ENCODE measurements at places on chromosomes 13 and 19.

DNA sequence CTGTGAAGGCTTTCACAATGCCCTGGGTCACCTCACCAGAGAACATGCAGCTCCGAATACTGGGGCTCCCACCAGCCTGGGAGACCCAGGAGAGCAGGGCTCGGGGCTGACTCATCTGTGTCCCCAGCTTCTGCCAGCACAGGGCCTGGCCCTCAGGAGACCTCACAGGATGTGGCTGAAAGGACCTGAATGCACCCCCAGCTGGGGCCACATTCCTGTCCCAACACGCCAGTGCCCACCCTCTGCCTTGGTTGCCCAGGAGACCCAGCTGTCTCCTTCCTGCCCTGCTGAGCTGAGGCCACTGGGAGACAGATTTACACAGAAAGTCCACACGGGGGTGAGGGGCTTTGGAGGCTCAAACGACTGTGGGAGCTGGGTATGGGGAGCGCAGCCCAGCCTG, 11.9 kb downstream of the BCAT2 start:
- DNase-seq = no peak

DNA sequence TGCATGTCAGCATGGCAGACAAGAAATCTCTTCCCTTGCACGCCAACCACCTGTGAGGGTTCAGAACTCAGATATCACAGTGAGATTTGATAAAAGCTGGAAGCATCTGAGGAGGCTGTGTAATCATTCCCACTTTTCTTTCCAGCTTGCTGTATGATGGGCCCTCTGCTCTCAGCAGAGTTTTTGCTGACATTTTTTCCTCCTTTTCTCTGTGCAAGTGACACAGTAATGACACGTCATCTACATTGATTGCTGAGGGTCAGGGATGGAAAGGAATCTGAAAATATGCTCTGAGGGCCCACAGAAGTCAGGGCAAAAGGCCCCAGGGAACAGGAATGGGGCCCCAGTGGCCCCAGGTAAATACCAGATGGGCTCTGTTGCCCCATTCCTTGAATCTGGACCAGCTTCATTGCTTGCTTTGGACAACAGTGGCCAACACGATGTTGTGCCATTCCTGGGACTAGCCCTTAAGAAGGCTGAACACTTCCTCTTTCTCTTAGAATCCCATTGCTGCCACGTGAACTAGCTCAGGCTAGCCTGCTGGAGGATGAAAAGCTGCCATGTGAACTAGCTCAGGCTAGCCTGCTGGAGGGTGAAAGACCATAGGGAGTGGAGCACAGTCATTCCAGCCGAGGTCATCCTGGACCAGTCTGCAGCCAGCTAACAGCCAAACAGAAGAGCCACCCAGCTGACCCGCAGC, 68.2 kb downstream of the CACNA1A start:
- no peak for DNase-seq

- DNase-seq = peak; percentile 85
These were observed 40.3 kb downstream of the DEDD2 start for GRCh38 chr19:42176990-42177685.

DNA sequence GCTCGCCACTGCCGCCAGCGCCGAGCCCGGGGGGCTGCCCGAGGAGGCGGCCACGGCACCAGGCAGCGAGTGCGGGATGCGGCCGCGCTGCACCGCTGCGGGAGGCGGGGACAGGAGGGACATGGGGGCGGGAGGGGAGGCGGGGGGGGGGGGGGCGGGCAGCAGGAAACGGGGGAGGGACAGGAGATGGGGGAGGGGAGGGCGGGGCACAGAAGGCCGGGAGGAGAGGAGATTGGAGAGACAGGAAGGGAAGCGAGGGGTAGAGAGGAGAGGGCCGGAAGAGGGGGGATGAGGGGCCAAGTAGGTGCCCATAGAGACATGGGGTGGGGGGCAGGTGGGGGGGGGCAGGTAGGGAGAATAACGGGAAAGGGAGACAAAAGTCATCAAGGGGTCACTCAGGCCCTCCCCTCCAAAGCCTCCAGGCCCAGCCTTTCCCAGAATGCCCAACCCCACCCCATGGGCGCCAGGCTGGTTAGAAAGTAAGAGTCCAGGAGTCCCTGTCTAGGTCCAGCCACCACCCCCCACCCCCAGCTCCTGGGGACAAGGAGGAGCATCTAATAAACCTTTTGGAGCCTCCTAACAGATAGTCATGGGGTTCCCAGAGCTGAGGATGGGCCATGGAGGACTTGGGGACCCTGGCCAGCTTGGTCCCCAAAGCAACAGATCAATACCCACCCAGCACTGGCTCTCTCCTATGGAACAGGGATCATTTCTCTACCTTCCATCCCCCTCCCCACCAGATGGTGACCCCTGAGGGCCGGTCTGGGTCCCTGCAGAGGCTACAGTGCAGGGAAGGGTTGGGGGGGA, 9.5 kb downstream of the NR2F6 start:
- DNase-seq = no peak

DNA sequence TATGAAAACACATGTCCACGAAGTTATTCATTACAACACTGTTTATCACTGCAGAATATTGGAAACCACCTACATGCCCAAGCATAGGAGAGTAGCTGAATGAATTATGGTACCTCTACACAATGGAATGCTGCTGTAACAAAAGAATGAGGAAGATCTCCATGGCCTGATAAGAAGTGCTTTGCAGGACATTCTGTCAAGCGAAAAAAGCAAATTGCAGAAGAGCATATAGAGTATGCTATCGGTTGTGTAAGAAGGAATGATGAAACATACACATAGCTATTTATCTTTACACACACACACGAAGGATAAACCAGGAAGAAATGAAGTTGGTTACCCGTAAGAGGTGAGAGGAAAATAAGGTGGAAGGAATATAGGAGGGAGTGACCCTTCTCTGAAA, 37.5 kb upstream of the CEACAM20 start:
- DNase-seq = no peak

- no peak for DNase-seq
These were observed 23.1 kb downstream of the SIGLEC5 start for GRCh38 chr19:51607077-51607476.

- DNase-seq = no peak
These were observed 58.3 kb upstream of the CLDN10 start for GRCh38 chr13:95494082-95494681.

- no peak for DNase-seq
These were observed 31.2 kb downstream of the TMPRSS9 start for GRCh38 chr19:2391118-2391725.

DNA sequence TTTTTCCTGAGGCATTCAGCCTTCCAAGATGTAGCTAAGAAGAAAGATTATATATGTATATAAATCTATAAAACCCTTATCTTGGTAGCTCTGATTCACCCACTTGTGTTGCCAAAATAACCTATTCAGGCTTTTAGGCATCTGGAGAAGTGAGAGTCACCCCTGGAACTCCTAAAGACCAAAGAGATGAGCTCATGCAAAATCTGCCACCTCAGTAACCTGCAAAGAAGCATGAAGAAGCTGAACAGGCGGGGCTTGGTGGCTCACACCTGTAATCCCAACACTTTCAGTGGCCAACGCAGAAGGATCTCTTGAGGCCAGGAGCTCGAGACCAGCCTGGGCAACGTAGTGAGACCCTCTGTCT, 393.7 kb downstream of the FOXO1 start:
- DNase-seq = no peak

DNA sequence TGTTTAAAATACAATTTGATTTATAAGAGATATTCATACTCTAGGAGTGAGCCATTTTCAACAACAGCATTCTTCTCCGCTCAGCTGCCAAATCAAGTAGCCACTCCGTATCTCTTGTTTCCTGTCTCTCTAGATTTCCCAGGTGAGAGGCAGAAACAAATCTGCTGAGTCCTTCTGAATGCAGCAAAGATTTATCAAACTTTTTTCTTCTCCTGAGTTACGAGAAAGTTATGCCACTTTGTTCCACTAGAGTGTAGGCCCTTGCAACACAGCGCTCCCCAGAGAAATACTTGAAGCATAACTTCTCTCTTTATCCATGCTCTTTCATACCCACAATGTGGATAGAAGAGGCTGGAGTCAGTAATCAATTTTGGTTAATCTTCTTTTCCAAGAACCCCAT, 1960.8 kb downstream of the OLFM4 start:
- no peak for DNase-seq

DNA sequence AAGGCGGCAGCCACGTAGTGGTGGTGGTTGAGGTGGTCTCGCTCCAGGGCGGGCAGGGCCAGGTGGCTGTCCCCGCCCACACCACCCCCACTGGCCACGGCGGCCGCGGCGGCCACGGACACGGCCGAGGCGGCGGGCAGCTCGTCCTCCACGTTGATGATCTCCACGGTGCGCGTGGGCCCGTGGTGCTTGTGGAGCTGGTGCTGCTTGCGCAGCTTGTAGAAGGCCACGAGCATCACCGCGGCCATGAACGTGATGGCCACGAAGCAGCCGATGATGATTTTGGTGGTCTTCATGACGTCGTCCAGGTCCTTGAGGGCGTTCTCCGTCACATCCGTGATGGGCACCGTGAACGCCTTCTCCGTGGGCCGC, 4.0 kb upstream of the ASPDH start:
- no peak for DNase-seq

DNA sequence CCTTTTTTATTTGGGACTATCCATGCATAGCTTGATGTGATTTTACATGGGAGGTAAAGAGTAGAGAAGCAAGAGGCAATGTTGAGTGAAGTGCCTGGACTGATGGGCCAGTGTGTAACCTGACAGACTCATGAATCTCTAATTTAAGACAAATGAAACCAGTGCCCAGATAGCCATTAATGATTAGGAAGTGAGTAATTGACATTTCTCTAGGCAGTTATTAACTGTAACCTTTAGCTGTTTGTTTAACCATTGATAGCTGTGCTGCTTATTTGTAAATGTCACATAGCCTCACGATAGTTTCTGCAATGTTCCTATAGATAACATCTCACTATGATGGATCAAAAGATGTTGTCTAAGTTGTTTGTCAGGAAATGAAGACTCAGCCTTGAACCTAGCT, 1047.5 kb upstream of the SPRY2 start:
- DNase-seq = no peak

- no peak for DNase-seq
These were observed 107.0 kb upstream of the MCF2L start for GRCh38 chr13:112861876-112862615.

- DNase-seq = peak; percentile 64
These were observed 708 bp upstream of the ERCC1 start for GRCh38 chr19:45424191-45425058.

DNA sequence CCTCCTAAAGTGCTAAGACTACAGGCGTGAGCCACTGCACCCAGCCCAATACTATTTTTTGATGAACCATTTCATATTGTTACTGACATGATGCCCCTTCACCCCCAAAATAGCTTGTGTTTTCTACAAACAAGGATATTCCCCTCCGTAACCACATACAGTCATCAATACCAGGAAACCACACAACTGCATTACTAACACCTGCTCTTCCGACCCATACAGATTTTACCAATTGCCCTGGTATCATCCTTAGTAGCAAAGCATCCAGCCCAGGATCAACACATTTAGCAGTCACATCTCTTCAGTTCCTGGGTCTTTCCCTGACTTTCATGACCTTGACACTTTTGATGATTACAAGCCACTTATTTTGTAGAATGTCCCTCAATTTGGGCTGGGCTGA, 33.6 kb downstream of the KCTD15 start:
- no peak for DNase-seq

- no peak for DNase-seq
These were observed 13.5 kb upstream of the INSR start for GRCh38 chr19:7307590-7308218.

DNA sequence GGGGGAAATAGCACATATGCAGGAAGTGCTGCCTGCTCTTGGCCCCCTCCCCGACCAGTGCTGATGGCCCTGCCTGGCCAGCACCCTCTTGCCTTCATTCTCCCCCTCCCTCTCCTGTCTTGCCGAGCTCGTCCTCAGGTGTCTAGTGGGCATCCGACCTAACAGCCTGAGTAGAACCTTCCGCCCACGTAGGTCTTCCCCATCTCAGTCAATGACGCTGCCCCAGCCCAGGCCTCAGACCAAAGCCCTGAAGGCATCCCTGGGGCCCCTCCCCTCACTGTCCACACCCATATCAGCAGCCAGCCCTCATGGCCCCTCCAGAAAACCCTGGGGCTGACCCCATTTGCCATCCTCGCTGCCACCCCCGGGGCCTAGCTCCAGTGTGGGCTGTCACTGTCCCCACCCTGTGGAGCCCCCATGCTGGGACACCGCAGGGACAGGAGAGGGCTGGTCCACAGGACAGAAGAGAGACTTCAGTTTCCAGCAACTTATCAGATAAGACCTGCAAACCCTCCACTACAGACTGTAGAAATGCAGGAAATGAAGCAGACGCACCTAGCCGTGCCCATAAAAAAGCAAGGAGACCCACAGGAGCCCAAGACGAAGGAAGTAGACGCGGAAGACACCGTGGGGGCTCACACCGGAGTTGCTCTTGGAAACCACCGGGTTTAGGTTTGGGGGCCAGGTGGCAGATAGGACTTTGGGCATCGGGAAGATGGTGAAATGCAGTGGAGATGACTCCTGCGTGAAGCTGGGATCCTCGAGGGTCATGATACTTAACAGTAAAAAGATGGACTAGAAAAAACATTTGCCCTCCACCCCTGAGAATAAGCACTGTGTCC, 38.3 kb downstream of the AP1M1 start:
- DNase-seq = no peak

- no peak for DNase-seq
These were observed 518.5 kb downstream of the FGF9 start for GRCh38 chr13:22189176-22190048.

- DNase-seq = no peak
These were observed 64.2 kb downstream of the TEX29 start for GRCh38 chr13:111384441-111385182.

DNA sequence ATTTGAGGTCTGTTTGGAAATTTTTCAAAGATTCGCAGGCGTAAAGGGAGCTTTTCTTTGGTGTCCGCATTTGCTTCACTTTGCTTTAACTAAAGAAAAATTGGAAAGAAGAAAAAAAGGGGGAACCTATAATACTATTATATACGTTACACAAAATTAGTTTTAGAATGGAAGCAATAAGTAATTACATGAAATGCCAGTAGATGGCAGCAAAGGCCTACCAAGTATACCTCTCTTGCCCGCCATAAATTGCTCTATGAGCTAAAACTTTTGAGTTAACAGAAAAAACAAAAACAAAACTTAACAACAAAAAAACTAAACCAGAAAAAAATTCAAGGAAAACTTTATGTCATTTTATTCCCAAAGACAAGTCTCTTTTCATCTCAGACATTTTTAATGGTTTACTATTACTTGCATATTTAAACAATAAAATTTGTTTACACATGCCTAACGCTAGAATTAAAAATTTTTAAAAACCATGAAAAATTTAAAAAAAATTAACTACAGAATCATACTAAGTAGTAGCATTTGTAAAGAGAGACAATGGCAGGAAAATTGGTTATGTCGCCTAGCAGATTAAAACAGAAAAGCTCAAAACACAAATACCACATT, 271.4 kb downstream of the NALCN start:
- DNase-seq = no peak

- DNase-seq = no peak
These were observed 528.6 kb downstream of the SUCLA2 start for GRCh38 chr13:47472516-47472915.
